ENCODE measurements at places on chromosomes 1 and 21.

DNA sequence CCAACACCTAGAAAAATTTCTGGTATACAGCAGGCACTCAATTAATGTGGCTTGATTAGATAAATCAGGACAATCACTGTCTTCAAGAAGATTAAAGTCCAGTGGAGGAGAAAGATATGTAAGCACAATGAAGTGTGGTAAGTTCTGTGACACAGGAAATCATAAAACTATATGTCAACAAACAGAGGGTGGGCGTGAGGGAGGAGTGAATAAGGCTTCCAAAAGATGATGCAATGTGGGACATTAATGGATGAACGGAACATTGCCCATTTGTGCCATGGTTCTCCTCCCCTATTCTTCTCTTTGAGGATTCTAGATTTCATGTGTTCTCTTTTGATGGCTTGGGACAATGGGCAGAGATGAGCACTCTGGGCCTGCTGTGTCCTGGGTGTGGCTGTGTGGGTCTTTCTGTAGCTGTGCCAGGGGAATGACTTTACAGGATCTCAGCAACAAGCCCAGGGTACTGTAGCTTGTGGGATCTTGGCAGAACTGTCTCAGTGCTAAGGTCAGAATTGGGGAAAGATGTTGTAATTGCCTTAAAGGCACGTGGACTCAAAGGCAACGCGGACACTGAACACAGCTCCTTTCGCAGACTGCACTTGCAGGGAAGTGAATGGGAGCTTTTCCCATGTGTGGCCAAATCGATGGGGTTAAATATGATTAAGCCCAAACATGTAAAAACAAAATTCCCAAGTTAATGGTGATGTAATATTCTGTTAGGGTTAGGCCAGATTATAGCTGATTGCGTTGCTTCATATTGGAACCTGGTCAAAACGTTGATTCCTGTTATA, 366.9 kb downstream of the TGFB2 start:
- DNase-seq, result no peak

GRCh38 chr1:198072177-198072576, 84.6 kb upstream of the NEK7 start:
- DNase-seq, result no peak

DNA sequence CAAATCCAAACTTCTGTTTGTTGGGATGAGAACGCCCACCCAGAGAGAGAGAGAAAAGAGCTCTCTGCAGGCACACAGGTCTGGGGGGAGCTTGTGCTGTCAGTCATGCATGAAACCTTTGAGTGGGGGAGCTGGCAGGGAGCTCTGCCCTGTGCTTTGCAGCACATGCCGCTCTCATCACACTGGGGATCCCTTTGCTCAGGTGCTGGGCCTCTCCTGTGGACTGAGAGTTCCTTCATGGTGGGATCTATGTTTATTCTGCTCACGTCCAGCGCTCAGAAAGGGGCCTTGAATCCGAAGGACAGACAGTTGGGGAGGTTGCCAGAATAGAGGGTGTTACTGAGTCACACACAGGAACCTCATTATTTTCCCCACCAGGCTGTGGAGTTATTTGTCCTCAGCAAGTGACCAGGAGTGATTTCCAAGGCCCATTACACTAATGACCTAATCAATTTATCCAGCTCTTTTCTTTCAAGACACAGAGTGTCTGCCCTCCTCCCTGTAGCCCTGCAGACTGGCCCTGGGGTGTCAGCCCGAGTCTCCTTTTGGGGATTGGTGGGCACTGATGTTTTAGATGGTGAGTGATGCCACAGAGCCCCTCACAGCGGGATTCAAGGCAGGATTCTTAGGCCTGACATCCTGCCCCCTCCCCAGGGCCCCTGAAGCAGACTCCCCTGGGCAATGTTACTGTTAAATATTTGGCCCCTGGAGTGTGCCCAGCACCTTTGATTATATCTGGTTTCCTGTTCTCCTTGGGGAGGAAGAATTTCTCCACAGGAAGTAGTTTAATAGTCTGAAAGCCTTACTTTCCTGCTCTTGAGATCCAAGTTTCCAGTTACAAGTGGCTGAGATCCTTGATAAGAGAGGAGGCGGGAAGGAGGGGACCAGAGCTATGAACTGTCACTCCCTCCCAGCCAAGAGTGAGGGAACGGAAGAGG, 22.3 kb downstream of the MYBPH start:
- no peak for DNase-seq

- no peak for DNase-seq
Observed at GRCh38 chr1:59171788-59172187, 125.1 kb upstream of the FGGY start.

- DNase-seq, result no peak
Observed at GRCh38 chr1:232352366-232352765, 277.6 kb downstream of the SIPA1L2 start.

DNA sequence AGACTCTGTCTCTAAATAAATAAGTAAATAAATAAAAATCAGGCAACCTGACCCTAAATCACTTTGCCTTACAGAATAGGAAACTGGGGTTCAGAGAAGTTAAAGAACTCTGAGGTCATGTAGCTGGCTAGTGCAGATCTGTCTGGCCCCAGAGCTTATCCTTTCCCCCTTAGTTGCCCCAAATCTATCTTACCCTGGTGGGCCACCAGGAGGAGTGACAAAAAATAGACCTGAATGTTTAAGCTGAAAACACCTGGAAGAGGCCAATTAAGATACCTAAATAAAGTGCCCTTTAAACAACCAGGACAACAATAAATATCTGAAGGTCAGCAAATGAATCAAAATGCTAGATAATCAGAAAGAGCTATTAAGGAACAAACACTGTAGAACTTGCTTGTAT, 59.7 kb downstream of the TEX35 start:
- DNase-seq, result no peak
